Activated effector memory CD4-positive, alpha-beta T cell treated with anti-CD3 and anti-CD28 coated beads, Interleukin-2, amount 50 U/mL, for 16 hours (primary cell): ENCODE measurements at places on chromosomes 5 and 9.
A peak's percentile ranks its signal among the peaks of the same experiment; 100 is the strongest.

GRCh38 chr5:109844695-109845094 is 155.0 kb downstream of the MAN2A1 start:
- DNase-seq = no peak

- no peak for DNase-seq
Measured at GRCh38 chr9:79329861-79330260, 241.9 kb upstream of the TLE4 start.

GRCh38 chr9:38132956-38133355 is 63.9 kb upstream of the SHB start:
- DNase-seq = no peak

GRCh38 chr9:19184144-19184917 is 46.2 kb upstream of the DENND4C start:
- peak; percentile 87 for DNase-seq

DNA sequence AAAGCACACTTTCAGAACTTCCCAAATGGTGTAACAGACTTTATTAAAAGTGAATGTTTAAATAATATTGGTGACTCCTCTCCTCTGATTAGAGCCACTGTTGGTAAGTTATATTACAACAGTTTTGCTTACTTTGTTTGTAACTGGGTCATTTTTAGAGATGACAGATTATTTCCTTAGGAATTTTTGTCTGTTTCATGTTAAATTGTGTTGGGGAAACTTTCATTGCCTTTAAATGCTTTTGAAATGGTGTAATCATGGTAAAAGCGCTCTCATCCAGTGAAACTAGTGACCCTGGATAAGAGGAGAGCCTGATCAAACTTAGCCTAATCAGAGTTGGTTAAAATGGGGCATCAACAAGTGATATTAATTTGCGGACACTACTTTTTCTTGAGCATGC is 39.4 kb downstream of the TNPO1 start:
- DNase-seq = no peak
